ENCODE measurements at places on chromosomes 2 and 18. TPM values are rescaled to one million over a fixed set of nuclear protein-coding genes. Genes with fewer than 3 reads are reported as not detected.

DNA sequence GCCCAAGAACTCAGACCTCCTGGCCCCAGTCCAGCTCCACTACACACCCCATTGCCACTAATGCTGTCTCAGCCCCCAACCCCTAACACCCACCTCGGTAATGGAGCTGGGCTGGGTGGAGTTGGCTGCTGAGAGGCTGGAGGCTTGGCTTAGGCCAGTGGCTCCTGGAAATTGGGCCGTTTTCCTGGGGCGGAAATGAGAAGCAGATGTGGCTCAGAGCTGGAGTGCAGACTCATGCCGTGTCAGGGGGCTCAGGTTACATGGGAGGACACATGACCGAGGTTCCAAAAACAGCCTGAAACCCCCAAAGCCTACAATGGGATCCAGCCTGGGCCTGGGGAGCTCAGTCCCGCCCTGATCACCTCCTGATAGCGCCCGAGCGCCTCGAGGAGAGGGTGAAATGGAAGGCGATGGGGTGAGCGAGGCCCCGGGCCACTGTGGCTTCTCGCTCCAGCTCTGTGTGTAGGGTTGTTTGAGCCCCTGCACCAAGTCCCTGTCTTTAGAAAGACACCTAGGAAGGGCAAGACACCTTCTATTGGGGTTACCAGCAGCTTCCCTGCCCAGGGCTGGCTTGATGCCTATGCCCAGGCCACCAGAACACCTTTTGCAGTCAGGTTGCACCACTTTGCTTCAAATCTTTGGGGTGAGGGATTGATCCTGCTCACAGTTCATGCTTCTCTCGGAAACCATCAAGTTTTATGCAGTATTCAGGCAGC is 175.7 kb upstream of the HAAO start:
- H3K36me3 ChIP-seq, result no peaks in the 10 kb centered on the region
- no peaks in the 10 kb centered on the region for H3K4me1 ChIP-seq
- H3K27ac ChIP-seq, result peak overlapping the region; percentile 53
- no peaks in the 10 kb centered on the region for H3K27me3 ChIP-seq
- H3K4me3 ChIP-seq, result no peak overlapping the region

GRCh38 chr2:9416962-9417316 is 6.4 kb downstream of the ITGB1BP1 start:
- no peak for DNase-seq
- no peak overlapping the region for H3K4me3 ChIP-seq

DNA sequence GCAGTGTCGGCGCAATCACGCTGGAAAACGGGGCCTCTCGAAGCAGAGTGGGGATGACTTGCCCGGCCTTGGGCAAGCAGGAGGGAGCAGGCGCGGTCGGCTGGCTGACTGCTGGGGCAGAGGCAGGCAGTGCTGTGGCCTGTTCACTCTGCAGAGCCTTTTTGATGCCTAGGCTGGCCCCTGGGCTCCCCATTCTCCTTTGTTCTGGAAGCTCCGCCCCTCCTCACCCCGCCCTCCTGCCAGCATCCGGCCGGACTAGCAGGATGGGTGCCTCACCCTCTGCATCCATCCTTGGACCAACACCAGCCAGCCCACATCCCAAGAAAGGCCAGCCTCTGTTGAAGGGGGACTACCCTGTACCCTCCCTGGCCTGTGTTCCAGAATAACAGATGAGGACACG is at the start of gene ASPRV1:
TSS of gene ASPRV1 (minus strand) at position 136 of the 400 bp plus-strand sequence. CDS start 195 bp downstream, outside the sequence.
- DNase-seq, result no peak
- no peaks in the 10 kb centered on the region for H3K36me3 ChIP-seq
- no peaks in the 10 kb centered on the region for H3K4me1 ChIP-seq
- no peak within 1 kb of the TSS for H3K27ac ChIP-seq
- no peak within 1 kb of the TSS for H3K4me3 ChIP-seq

GRCh38 chr2:71548646-71549425 is 95.5 kb downstream of the DYSF start:
- H3K36me3 ChIP-seq, result peaks cover under 1% of the 10 kb centered on the region
- no peak overlapping the region for H3K27ac ChIP-seq
- peaks cover 5% of the 10 kb centered on the region for H3K4me1 ChIP-seq
- H3K27me3 ChIP-seq, result no peaks in the 10 kb centered on the region
- peak; percentile 74 for DNase-seq
- no peak overlapping the region for H3K4me3 ChIP-seq

DNA sequence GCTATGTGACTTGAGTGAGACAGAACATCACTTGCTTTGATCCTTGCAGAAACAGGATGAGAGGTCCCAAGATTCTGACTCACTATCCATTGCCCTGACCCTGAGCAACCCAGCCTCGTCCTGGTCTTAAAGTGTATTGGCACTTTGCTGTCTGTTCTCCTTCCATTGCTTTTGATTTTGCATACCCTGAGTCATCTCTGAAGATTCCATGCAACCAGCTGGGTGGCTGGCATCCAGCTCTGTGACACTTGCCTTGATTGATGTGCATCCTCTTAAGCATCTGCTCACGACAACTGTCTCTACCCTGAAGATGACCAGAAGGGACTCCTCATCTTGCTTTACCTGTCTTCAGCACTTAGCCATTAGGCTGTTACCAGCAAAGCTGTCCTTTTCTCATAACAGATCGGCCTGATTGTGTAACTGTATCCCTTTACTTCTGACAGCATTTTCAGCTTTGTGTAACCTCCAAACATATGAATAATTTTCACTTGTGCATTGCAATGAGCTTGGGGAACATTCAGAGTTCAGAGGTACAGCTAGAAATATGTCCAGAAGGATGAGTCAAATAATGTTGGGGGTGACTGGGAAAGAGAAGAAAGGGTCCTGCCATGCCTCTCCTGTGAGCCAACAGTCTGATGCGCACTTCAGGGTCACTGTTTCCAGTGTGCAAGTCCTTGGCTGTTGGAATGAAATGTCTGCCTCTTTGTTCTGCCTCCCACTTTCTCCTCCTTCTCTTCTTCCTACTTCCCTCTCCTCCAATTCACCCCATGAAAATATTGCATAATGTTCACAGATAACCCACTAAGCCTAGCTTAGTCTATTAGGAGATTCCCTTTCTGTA is 249.7 kb upstream of the OSR1 start:
- H3K4me1 ChIP-seq, result no peaks in the 10 kb centered on the region
- DNase-seq, result no peak
- H3K36me3 ChIP-seq, result no peaks in the 10 kb centered on the region
- no peak overlapping the region for H3K4me3 ChIP-seq
- no peaks in the 10 kb centered on the region for H3K27me3 ChIP-seq
- H3K27ac ChIP-seq, result no peak overlapping the region

GRCh38 chr2:215982465-215982875 is 30.9 kb downstream of the MREG start:
- H3K27me3 ChIP-seq, result no peaks in the 10 kb centered on the region
- H3K4me3 ChIP-seq, result no peak overlapping the region
- DNase-seq, result no peak
- H3K36me3 ChIP-seq, result no peaks in the 10 kb centered on the region
- H3K4me1 ChIP-seq, result no peaks in the 10 kb centered on the region
- no peak overlapping the region for H3K27ac ChIP-seq

DNA sequence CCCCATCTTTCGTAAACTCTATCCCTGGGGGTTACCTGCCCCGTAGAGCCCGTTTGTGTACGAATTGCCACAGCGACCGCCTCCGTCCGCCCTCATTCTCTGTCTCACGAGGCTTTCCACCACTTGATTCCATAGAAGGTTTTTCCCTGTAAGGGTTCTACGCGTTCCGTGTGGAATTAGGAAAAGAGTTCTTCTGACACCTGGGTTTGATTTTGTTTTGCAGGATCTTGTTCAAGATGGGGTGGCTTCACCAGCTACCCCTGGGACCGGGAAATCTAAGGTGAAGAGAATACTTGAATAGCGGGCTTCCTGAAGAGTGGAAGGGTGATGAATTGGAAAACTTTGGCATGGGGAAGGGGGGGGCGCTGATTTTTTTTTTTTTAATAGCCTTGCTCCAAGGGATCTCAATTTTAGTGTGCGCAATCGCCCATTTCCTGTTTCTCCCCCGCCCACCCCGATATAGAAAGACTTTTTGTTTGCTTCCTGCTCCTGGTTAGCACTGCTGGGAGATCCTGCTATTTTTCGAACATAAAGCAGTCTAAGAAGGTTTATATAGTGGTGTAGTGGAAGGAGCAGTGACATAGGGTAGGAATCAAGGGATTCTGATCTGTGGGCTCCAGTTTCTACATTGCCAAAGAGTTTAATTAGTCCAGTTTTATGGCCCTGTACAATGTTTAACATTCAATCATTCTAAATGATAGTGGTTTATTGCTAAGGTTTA is 564 bp downstream of the GCC2 start:
- no peaks in the 10 kb centered on the region for H3K27me3 ChIP-seq
- no peak for DNase-seq
- H3K36me3 ChIP-seq, result peaks cover 38% of the 10 kb centered on the region
- peak overlapping the region; percentile 66 for H3K4me3 ChIP-seq

DNA sequence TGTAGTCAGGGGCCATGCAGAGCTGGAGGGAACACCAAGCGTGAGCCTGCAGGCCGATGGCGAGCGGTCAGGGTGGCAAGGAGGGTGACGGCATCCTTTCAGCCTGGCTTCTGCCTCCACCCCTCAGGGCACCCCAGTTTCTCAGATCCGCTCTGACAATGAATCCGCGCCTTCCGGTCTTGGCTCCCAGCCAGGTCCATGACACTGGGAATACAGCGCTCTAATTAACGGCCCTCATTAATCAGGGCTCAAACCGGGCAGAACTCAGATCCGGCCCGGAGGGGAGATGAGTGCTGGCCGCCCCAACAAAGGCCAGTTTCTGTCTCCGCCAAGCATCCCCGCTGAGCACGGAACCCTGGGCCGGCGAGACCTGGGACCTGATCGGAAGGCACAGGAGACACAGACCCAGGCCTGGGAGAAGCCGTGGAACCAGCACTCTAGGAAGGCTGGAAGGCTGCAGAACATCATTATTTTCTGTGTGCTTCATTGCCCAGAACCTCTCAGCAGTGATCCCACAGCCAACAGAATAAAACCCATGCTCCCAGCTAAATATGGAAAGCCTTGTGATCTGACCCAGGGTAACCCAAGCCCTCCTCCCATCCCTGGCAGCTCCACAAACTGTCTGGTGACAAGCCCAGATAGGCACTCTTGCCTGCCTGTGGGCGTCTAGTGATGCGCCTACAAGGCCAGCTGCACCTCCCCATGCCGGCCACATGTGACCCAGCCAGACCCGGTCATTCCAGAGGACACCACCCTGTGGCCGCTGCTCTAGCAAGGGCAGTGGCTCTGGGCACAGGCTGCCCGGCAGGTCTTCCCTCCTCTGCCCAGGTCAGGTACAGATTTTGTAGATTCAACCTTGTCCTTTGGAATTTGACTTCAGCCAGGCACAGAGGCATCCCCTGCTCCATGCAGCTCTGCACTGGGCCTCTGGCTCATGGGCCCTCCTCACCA is 438.7 kb upstream of the MYT1L start:
- H3K4me3 ChIP-seq, result peak overlapping the region; percentile 21
- H3K27me3 ChIP-seq, result no peaks in the 10 kb centered on the region
- no peaks in the 10 kb centered on the region for H3K36me3 ChIP-seq
- DNase-seq, result peak; percentile 89
- H3K4me1 ChIP-seq, result peaks cover 8% of the 10 kb centered on the region
- peak overlapping the region; percentile 44 for H3K27ac ChIP-seq

DNA sequence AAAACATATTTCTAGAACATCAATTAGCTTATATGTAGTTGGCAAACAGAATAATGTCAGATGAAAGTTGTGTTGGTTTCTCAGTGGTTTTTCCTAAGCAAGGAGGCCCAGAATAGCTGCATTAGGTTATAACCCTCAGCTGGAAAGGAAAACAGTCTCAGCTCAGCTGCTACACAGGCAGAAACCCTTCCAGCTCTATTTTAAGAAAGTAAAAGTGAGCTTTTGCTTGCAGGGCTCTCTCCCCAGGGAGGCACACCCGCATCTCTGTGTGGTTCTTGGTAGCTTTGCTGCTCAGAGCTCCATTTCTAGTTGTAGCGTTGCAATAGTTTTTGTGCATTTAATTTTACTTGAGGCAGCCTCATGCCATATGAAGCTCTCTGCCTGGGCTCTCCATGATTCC is 54.6 kb downstream of the PIKFYVE start:
- H3K27me3 ChIP-seq, result no peaks in the 10 kb centered on the region
- peaks cover 21% of the 10 kb centered on the region for H3K4me1 ChIP-seq
- H3K4me3 ChIP-seq, result no peak overlapping the region
- peak; percentile 56 for DNase-seq

DNA sequence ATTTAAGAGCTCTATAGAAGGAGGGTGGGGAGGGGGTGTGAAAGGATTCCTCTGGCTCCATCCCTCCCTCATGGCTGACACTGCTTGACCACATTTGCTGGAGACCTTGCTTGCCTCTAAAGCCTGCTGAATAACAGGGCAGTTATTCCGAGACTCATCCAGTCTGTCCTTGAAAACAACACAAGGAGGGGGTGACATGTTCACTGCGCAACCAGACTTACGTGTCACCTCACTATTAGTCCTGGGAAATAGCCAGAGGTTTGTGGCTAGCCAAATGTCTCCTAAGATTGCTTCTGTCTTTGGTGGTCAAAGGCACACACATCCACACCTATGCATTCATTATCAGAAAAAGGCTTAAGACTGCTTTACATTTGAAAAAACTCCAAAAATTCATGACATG is 256.2 kb upstream of the SKOR2 start:
- H3K27ac ChIP-seq, result no peak overlapping the region
- H3K4me1 ChIP-seq, result no peaks in the 10 kb centered on the region
- no peak overlapping the region for H3K4me3 ChIP-seq
- H3K27me3 ChIP-seq, result no peaks in the 10 kb centered on the region
- H3K36me3 ChIP-seq, result no peaks in the 10 kb centered on the region

- no peak for DNase-seq
- no peaks in the 10 kb centered on the region for H3K27me3 ChIP-seq
- H3K36me3 ChIP-seq, result no peaks in the 10 kb centered on the region
- no peaks in the 10 kb centered on the region for H3K4me1 ChIP-seq
- no peak overlapping the region for H3K27ac ChIP-seq
These were observed 714.2 kb downstream of the SUCLG1 start for GRCh38 chr2:83744855-83745254.

DNA sequence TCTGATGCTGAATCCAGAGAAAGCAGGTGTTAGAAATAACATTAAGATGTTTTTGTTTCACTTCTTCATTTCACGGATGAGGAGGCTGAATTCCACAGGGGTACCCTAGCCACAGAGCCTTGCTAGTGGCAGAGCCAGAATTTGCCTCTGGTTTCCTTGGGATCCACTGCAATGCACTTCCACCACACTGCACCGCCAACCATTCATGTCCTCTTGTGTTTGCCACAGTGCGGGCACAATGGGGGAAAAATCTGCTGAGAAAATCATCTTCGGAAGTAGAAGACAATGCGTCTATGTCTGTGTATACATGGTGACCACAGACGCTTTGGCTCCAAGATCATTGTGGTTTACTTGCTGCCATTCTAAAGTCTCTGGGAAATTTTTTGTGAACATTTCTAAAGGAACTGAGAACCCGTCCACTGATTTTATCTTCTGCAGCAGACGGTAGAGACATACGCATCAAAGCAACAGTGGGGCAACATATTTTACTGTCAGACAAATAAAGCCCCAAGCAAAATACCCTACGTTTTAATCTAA is 14.9 kb downstream of the ICOS start:
- no peak overlapping the region for H3K27ac ChIP-seq
- no peak overlapping the region for H3K4me3 ChIP-seq
- no peaks in the 10 kb centered on the region for H3K27me3 ChIP-seq
- no peak for DNase-seq
- no peaks in the 10 kb centered on the region for H3K36me3 ChIP-seq

- H3K36me3 ChIP-seq, result no peaks in the 10 kb centered on the region
- no peak overlapping the region for H3K4me3 ChIP-seq
- no peaks in the 10 kb centered on the region for H3K27me3 ChIP-seq
- peak overlapping the region; percentile 58 for H3K27ac ChIP-seq
- peaks cover 45% of the 10 kb centered on the region for H3K4me1 ChIP-seq
These were observed 45.4 kb downstream of the LIMS1 start for GRCh38 chr2:108579623-108580022.

RTP5 gene
- polyA plus RNA-seq, result not detected

GPAT2 gene
- polyA plus RNA-seq, result 5.6 TPM

SCN9A gene
- polyA plus RNA-seq, result 0.08 TPM

SOX11 gene
- polyA plus RNA-seq, result 0.64 TPM

TRIP12 gene
- polyA plus RNA-seq, result 82.3 TPM

USP40 gene
- polyA plus RNA-seq, result 11.1 TPM
